ENCODE measurements at places on chromosomes 5 and 9.

- DNase-seq = no peak
These were observed 23.5 kb upstream of the ALDOB start for GRCh38 chr9:101458963-101459631.

GRCh38 chr5:151627650-151628049 is 36.5 kb upstream of the FAT2 start:
- DNase-seq = no peak

- peak; percentile 18 for DNase-seq
These were observed 744 bp downstream of the OTULIN start for GRCh38 chr5:14665101-14665822.

DNA sequence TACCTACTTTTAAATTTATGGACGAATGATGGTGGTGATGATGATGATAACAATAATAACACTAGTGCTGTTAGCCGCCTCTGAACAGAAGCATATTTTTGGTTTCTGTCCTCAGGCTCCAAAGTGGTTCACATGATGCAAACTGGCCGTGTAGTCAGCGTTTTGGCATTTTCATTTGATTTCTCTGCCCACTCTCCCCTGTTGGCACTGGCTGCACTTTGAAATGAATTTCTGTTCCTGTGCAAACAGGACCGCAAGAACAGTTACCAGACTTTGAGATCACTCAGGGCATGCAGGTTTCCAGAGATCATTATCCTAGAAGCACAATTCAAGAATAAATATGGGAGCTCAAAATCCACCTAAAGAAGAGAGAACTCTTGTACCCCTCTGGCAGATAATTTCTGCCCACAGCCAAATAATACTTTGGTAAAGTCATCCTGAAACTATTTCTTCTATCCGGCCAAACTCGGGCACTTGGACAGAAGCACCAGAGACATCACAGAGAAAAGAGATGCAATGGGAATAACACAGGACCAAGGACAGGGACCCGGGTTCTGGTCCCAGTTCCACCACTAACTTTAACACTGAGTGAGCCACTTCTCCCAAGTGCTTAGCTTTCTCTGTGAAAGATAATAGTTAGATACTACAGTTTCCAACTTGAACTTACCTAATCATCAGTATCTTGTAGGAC is 201.7 kb upstream of the PTGER4 start:
- no peak for DNase-seq

DNA sequence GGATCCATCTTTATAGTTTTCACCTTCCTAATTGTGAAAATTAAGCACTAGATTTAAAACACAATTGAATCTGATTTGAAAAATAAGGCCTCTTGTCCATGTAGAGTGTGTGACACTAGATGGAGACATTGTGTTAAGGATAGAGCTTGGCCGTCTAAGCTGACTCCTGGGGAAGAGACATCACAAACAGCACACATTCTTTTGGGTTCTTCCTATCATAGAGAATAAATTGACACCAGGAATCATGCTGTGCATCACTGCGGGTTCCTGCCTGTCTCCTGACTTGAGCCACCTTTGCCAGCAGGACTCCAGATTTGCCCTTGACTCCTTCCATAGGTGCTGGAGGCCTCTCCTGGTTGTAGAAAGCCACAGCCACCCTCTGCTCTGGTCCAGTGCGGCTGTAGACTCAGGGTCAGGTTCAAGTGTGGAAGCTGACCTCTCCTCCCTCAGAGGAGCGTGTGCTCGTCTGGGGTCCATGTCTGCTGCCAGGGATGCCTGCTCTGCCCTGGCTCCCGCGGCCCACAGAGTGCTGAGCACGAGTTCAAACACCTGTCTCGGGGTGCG is 11.2 kb downstream of the ROPN1L start:
- no peak for DNase-seq

DNA sequence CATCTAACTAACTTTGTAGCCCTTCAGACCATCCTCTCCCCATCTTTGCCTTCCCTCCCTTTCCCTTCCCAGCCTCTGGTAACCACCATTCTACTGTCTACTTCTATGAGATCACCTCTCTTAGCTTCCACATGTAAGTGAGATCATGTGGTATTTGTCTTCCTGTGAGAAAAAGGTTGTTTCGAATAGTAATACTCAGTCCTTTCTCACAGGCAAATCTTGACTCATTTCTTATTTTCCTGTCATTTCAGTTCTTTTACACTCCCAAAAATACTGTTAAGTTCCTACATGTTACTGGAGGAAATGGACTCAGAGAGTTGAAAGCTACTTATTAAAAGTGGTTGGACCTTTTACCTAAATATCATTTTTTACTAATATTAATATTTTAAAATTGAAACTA is 82.1 kb downstream of the SLF1 start:
- DNase-seq = no peak

GRCh38 chr9:126307322-126308061 is 19.1 kb upstream of the MVB12B start:
- DNase-seq = no peak

GRCh38 chr9:119375892-119376291 is 6.7 kb upstream of the BRINP1 start:
- no peak for DNase-seq

DNA sequence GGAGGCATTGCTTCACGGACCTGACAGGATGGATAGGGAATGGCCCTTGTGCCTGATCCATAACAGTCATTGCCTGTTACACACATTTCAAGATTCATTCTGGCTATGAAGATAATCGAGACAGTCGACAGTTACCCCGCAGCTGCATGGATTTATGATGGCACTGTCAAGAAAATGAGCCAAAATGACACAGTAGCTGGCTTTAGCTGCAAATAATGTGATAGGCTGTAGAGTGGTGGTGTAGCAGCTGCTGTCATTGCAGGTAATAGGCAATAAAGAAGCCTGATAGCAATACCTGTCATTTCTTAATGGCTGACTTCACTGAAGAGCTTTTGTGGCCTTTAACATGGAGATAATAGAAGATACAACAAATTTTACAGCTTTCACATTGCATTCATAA is 1085.2 kb upstream of the ARRDC3 start:
- DNase-seq = no peak

DNA sequence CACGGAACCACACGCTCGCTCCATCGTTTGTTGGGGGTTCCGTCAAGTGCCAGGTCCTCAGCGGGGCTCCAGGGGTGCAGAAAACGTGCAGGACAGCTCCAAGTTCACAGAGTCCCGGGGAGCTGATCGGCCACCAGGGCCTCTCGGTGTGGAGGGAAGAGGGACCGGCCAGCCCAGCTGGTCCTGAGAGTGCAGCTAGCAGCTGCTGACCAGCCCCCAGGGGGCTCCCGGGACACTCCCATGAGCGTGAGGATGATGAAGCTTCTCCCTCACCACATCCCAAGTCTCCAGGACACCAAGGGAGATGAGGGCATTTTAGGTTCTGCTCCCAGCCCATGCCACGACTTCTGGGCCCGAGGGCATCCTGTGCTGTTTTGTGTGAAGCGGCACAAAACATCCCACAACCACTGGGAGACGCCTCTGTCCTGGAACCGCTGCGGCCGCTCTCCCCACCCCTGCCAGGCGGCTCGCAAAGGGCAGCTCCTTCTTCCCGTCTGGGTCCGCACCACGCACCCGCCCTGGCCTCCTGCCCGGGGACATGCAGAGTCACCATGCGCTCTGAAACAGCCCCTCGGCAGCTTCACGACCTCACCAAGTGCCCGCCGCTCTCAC is 67.5 kb upstream of the IRX4 start:
- no peak for DNase-seq

Data from activated gamma-delta T cell (primary cell).